Endodermal cell (in vitro differentiated cells): ENCODE measurements at places on chromosomes 11 and 22. TPM values are rescaled to one million over a fixed set of nuclear protein-coding genes. Genes with fewer than 3 reads are reported as not detected.

GRCh38 chr22:43440556-43440955 is 28.7 kb downstream of the MPPED1 start:
- H3K27me3 ChIP-seq = no peaks in the 10 kb centered on the region
- DNase-seq = peak; percentile 36
- H3K4me1 ChIP-seq = no peaks in the 10 kb centered on the region
- H3K27ac ChIP-seq = no peak overlapping the region

DNA sequence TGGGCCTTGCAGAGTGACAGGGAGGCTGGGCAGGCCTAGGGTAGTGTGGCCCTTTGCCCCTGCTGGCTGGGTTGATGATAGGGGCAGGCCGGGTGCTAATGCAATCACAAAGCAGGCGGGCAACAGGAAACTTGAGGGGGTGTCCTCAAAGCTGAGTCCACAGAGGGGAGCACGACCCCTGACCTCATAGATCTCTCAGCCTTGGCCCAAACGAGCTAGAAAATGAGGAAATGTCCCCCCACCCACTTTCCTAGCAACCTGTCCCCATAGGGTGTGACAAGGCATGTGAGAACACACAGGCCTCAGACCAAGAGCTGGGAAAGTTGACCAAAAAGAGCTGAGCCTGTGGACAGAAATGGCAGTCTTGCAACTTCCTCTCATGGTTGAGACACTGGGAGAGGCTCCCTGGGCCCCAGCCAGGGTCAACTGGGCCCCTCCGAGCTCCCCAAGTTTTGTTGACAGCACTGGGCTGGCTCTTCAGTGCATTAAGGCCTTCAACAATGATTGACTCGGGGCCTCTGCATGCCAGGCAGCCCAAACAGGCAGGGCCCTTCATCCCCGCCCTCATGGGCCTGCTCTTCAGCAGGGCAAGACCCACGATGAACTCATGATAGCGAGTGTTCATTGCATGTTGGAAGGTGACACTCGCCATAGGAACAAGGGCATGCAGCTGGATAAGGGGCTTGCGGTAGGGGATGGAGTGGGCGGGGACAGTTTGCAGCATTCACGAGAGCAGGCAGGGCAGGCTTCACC is 9.8 kb upstream of the SPI1 start:
- H3K27me3 ChIP-seq = no peaks in the 10 kb centered on the region
- H3K4me1 ChIP-seq = no peaks in the 10 kb centered on the region
- DNase-seq = no peak
- H3K27ac ChIP-seq = no peak overlapping the region
- no peak overlapping the region for H3K4me3 ChIP-seq
- H3K36me3 ChIP-seq = no peaks in the 10 kb centered on the region

- no peak overlapping the region for H3K4me3 ChIP-seq
- no peaks in the 10 kb centered on the region for H3K4me1 ChIP-seq
- H3K27me3 ChIP-seq = no peaks in the 10 kb centered on the region
- H3K27ac ChIP-seq = no peak overlapping the region
- H3K36me3 ChIP-seq = no peaks in the 10 kb centered on the region
These were observed 446.6 kb downstream of the NELL1 start for GRCh38 chr11:21116009-21116408.

DNA sequence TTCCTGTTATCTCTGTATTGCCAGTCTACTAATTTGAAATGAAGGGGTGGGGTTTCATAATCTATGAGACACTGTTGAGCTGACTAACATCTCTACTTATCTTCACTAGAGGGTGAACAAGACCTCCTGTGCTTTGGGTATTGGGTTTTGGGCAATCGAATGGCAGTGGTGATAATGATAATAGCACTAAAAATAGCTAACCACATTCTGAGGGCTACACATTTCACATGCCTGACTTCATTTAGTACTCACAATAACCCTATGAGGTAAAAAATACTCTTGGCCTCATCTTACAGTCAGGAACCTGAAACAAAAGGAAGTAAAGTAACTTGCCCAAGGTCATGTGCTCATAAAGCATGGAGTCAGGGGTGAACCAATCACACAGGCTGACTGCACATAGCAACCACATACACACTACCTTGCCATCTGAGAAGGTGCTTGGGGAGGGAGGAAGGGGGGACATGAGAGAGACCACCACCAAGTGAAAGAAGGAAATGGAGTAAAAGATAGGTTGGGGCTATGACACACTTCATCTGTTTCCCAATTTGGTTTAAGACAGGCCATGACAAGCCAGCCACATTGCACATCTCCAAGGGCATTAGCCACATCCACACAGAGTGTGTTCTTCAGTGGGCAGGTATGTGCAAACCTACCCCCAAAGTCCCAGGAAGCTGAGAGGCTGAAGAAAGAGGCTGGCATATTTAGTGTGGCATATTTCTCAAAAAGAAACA is 387.6 kb upstream of the DDI1 start:
- H3K4me1 ChIP-seq = no peaks in the 10 kb centered on the region
- no peak overlapping the region for H3K27ac ChIP-seq
- H3K36me3 ChIP-seq = no peaks in the 10 kb centered on the region
- no peak for DNase-seq
- H3K27me3 ChIP-seq = no peaks in the 10 kb centered on the region

DNA sequence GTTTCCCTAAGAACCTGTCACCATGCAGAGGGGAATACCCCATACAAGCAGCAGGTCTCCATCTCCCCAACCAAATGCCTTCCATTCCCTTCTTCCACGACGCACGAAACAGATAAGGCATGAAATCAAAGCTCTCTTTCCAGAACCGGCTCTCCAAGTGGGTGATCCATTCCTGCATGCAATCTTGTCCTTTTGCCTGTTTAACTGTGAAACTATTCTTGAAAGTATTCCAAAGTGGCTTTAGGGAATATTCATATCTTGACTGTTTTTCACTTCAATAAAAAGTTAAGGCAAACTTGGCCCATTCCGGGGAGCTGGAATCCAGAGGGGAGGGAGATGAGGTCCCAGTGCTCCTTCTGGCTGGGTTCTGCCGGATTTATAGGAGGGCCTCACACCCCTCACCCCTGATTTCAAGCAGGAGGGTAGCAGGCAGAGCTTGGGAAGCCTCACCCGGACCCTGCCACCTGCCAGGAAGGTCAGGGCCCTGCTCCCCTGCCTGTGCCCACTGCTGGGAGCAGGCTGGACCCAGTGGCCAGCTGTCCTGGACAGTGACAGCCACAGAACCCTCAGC is 60.9 kb downstream of the SCGB1A1 start:
- H3K4me3 ChIP-seq = no peak overlapping the region
- H3K27ac ChIP-seq = no peak overlapping the region
- peaks cover 11% of the 10 kb centered on the region for H3K4me1 ChIP-seq
- no peaks in the 10 kb centered on the region for H3K27me3 ChIP-seq

- no peak overlapping the region for H3K27ac ChIP-seq
- H3K27me3 ChIP-seq = no peaks in the 10 kb centered on the region
- no peaks in the 10 kb centered on the region for H3K36me3 ChIP-seq
- DNase-seq = no peak
These were observed 29.2 kb downstream of the ADAMTS8 start for GRCh38 chr11:130399196-130399595.

DNA sequence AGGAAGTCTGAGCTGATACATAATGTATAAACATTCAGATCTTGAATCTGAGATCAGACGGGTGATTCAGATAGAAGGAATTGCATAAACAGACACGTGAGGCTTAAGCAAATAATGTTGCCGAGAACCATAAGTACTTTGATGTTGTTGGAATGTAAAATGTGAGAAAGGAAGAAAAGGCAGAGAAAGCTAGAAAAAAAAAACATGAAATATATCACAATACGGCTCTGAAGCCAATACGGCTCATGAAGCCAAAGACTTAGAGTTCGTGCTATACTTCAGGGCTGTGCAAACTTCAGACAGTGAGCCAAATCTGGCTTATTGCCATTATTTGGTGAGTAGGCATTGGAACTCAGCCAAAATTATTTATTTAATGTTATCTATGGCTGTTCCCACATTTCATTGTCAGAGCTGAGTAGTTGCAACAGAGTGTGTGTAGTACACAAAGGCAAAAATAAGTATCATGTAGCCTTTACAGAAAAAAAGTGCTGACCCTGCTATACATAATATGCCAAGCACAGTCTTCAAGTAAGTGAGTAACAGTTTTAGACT is 673.3 kb downstream of the CNTN5 start:
- no peak overlapping the region for H3K4me3 ChIP-seq
- no peaks in the 10 kb centered on the region for H3K27me3 ChIP-seq
- DNase-seq = no peak
- no peak overlapping the region for H3K27ac ChIP-seq

GRCh38 chr11:112697391-112698178 is 263.6 kb upstream of the NCAM1 start:
- no peaks in the 10 kb centered on the region for H3K27me3 ChIP-seq
- H3K4me3 ChIP-seq = no peak overlapping the region
- peak overlapping the region; percentile 80 for H3K27ac ChIP-seq
- H3K4me1 ChIP-seq = no peaks in the 10 kb centered on the region

GRCh38 chr22:28821452-28821851 is 21.1 kb upstream of the XBP1 start:
- H3K36me3 ChIP-seq = no peaks in the 10 kb centered on the region
- no peak overlapping the region for H3K27ac ChIP-seq
- H3K4me3 ChIP-seq = no peak overlapping the region
- no peaks in the 10 kb centered on the region for H3K27me3 ChIP-seq

DNA sequence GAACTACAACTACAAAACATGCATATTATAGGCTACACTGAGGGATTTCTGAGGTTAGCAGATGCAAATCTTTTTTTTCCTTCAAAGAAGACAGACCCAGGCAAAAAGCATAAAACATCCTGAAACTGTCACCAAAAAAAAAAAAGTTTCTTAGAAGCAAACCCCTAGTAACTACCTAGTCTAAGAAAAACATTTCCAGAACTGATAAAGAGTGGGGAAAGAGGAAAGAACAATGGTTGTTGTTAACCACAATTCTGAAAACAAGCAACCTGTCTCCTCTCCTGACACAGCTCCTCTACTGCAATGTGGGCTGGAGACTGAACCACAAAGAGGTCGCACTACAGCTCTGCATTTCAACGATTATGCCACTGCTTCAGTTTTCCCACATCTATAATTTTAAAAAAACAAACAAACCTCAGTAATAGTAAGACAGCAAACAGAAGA is 15.0 kb downstream of the DENND5A start:
- DNase-seq = no peak
- H3K27me3 ChIP-seq = no peaks in the 10 kb centered on the region
- H3K4me1 ChIP-seq = no peaks in the 10 kb centered on the region
- peaks cover 6% of the 10 kb centered on the region for H3K36me3 ChIP-seq

DNA sequence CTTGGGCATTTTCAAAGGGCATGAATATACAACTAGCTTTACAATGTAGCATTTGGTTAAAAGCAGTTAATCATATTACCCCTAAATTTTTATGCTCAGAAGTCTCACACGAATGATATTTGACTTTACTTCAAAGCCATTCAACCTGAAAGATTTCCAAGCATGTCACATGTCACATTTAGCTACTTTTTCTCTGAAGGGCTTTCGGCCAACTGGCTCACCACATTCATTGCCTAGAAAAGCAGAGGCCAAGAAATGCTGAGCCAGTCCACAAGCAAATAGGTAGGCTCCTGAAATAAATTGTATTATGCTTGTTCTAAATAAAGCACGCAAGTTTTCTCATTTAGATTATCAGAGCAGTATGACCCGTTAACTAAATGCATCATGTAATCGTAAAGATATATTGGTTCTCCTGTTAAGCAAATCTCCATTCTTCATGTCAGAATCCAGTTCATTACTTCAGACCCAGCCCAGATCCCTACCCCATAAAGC is 30.6 kb downstream of the PAX6 start:
- no peaks in the 10 kb centered on the region for H3K27me3 ChIP-seq
- DNase-seq = no peak
- no peak overlapping the region for H3K27ac ChIP-seq
- no peak overlapping the region for H3K4me3 ChIP-seq
- no peaks in the 10 kb centered on the region for H3K4me1 ChIP-seq

DNA sequence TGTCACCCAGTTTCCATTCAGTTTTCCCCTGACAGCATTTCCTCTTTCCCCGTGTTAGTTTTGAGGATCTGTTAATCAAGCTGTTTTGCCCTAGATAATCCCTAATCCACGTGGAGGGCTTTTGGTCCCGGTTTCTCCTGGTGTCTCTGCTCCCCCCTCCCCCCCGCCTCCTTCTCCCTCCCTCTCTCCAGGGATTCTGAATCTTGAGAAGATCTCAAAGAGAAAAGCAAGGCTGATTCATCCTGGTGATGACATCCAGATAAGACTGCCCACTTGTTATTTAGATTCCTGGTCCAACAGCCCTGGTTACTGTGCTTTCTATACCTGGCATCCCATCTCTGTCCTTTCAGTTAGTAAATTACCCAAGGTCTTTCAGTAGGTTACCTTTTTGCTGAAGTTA is 59.4 kb downstream of the KCNA4 start:
- no peaks in the 10 kb centered on the region for H3K4me1 ChIP-seq
- no peak overlapping the region for H3K4me3 ChIP-seq
- H3K27ac ChIP-seq = no peak overlapping the region
- no peaks in the 10 kb centered on the region for H3K36me3 ChIP-seq

- no peaks in the 10 kb centered on the region for H3K4me1 ChIP-seq
- no peak overlapping the region for H3K27ac ChIP-seq
- no peak overlapping the region for H3K4me3 ChIP-seq
- H3K36me3 ChIP-seq = no peaks in the 10 kb centered on the region
These were observed 1.2 kb downstream of the TSPAN32 start for GRCh38 chr11:2302896-2303626.

The TEX54 gene
- total RNA-seq = 0.87 TPM in 1 of 3 replicates, not detected in the others

The SLC1A2 gene
- total RNA-seq = 6.7 and 13.5 TPM in 2 replicates

The ARSA gene
- total RNA-seq = 22.4 to 30.6 TPM (median 29.1 TPM) in 3 replicates

The TNNT3 gene
- not detected in 3 replicates for total RNA-seq
